H9 (cell line): ENCODE measurements at places on chromosomes 2 and 18.
A peak's percentile ranks its signal among the peaks of the same experiment; 100 is the strongest.

DNA sequence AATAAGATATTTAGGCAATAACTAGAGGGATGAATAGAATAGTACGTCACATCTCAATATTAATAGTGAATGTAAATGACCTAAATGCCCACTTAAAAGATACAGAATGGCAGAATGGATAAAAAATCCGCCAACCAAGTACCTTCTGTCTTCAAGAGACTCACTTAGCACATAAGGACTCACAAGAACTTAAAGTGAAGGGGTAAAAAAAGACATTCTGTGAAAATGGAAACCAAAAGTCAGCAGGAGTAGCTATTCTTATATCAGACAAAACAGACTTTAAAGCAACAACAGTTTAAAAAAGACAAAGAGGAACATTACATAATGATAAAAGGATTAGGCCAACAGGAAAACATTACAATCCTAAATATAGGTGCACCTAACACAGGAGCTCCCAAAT, 56.7 kb upstream of the DSC1 start:
- no peak for DNase-seq

GRCh38 chr18:70195014-70195614, 10.4 kb downstream of the RTTN start:
- no peak for DNase-seq

DNA sequence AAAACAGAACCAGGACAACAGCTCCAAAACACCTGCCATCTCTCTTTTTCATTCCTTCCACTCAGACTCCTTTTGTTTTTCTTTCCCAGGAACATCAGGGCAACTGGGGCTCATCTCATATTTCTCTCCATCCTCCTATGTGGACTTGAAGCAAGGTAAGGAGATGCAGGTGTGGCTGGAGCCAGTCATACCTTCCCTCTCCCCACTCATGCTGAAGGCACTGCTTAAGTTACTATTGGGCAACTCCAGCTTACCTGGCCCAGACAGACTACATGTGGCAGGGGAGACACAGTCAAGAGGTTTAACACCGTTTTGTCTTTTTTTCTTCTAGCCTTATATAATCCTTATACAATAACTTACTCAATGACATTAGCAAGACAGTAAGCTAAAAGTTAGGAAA, 38.4 kb downstream of the LAMA1 start:
- DNase-seq = no peak

DNA sequence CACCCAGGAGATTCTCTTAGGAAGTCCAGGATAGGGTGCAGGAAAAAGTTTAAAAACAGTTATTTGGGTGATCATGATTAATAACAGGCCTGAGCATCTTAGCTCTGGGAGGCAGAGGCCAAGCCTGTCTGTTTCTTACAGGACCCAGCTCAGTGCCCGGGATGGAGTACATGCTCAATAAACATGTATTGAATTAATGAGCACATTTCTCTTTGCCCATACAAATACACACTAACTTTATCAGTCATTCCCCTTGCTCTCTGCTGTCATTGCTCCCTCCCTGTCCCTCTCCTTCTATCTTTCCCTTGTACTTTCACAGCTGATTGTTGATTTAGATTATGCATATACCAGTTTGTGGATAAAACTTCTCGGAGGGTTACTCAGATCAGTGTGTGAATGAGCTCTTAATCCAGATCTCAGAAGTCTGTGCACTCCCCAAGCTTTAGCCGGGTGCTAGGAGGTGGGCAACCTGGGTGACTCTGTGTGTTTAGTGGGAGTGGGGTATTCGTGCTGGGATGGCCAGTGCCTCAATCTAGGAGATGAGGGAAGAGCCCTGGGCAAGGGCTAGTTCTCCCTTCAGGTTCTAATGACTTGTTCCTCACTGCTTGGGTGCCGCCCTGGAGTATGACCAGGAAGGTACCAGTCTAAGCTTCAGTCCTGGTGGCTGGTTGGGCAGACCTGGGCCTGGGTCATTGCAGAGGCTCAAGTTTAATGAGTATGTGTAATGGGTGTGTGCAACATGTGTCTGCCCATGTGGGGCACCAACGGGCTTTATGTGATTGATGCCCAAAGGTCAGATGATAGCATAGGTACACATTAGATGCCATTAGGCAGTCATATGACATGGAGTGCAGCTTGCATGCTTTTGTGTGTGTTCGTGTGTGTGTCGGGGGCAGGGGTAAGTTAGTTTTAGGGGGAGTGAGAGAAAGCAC, 10.6 kb downstream of the EMX1 start:
- peak; percentile 13 for DNase-seq

DNA sequence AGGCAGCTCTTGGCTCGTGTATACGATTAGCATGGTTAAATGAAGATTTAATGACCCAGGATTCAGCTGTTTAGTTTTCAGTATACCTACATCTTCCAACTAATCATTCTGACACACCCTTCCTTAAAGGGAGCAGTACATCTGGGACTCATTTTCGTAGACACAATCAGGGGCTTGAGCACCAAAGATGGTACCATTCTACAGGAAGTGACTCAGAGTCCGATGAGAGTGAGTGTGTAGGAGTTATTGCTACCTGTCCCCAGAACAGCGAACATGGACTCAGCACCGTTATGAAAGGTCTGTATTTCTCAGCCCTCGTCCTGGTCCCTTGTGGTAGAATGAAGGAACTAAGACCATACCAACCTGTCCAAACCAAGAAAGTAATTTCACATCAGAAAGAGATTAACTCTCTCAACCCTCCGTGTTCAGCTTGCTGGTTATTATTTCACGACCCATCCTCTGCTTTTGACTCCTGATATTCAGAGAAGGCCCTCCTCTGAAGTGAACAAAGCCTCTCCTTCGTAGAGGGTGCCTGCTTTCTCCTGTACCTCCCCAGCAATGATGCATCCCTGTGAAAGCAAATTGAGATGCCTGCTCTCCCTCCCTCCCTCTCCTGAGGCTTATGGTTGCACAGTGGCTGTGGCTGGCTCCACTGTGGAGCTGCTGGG, 214.8 kb downstream of the MTX2 start:
- no peak for DNase-seq

DNA sequence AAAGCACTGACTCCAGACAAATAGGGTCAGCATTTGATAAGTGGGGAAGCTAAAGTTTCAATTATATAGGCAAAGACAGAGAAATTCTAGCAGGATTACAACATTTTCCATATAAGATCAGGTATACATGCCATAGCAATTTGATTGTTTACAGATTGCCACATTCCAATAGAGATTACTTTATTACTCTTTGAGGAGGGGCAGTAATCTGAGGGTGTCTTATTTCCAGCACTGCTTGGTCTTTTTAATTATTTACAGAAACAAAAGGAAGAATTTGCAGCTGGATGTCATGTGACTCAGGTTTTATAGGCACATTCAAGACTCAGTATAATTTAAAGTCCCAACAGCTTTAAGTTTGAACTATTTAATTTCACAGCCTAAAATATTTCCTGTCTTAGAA, 42.5 kb upstream of the GPR39 start:
- no peak for DNase-seq

- DNase-seq = no peak
These were observed 9.1 kb upstream of the DAW1 start for GRCh38 chr2:227862227-227862740.

DNA sequence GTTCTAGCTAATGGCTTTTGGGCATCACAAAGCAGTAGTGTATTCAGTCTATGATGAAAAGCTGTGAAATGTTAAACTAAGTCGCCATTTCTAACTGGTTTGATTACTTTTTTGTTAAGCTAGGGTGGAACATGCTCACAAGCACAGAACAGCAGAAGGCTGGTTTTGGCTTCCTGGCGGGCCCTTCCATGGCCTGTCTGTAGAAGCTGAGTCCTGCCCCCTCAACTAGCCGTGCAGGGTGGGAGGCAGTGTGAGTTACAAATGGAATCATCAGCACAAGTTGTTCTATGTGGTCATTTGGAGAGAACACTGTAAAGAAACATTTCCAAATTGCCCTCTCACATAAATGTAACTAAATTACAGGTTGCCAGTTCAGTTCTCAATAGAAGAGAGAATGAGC, 290.8 kb downstream of the ALPK2 start:
- DNase-seq = no peak
